PC-9 (cell line): ENCODE measurements at places on chromosomes 7 and 10. TPM values are rescaled to one million over a fixed set of nuclear protein-coding genes. Genes with fewer than 3 reads are reported as not detected.

Gene AGAP9
- total RNA-seq = 14.1 and 15.1 TPM in 2 replicates

Gene UNCX
- total RNA-seq = not detected in 2 replicates

GRCh38 chr7:20249376-20249775 lies 32.2 kb upstream of the MACC1 start:
- no peaks in the 10 kb centered on the region for H3K4me1 ChIP-seq
- no peaks in the 10 kb centered on the region for H3K36me3 ChIP-seq
- H3K27me3 ChIP-seq = no peaks in the 10 kb centered on the region
- no peak overlapping the region for H3K27ac ChIP-seq
- no peak overlapping the region for H3K4me3 ChIP-seq

- DNase-seq = no peak
- H3K27ac ChIP-seq = no peak overlapping the region
- peaks cover under 1% of the 10 kb centered on the region; the same call in 1 of the 2 replicates for H3K27me3 ChIP-seq
- no peaks in the 10 kb centered on the region for H3K36me3 ChIP-seq
- no peaks in the 10 kb centered on the region for H3K4me1 ChIP-seq
Observed at GRCh38 chr10:121736315-121737130, 138.3 kb upstream of the FGFR2 start.

- H3K4me3 ChIP-seq = no peak overlapping the region
- H3K27me3 ChIP-seq = no peaks in the 10 kb centered on the region
- no peaks in the 10 kb centered on the region for H3K36me3 ChIP-seq
- DNase-seq = no peak
- no peak overlapping the region for H3K27ac ChIP-seq
Observed at GRCh38 chr7:101952355-101953247, 135.2 kb downstream of the CUX1 start.

GRCh38 chr7:150515248-150516147 lies 826 bp downstream of the GIMAP7 start:
- H3K4me1 ChIP-seq = no peaks in the 10 kb centered on the region
- no peak overlapping the region for H3K4me3 ChIP-seq

DNA sequence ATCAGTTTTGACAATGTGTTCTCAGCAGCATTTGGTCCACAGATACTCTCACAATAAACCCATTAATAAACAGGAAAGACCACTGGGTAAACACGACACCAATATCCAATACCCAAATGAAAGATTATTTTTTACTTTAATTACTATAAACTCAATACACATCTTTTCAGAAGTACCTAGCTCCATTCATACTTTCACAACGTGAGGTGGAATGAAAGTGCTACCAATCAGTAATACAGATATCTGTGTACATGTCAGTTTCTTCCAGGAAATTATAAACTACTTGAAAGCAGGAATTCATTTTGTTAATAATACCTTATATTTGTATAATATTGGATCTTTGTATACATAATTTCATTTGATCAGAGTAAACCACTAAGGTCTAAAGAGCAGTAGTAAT lies 11.9 kb downstream of the CDK6 start:
- H3K4me3 ChIP-seq = no peak overlapping the region
- no peaks in the 10 kb centered on the region for H3K4me1 ChIP-seq
- H3K27ac ChIP-seq = no peak overlapping the region
- H3K36me3 ChIP-seq = peaks cover 12% of the 10 kb centered on the region; the same call in 1 of the 2 replicates
- DNase-seq = no peak

- H3K36me3 ChIP-seq = no peaks in the 10 kb centered on the region
- no peak overlapping the region for H3K27ac ChIP-seq
- no peak overlapping the region for H3K4me3 ChIP-seq
- peaks cover 40% of the 10 kb centered on the region for H3K4me1 ChIP-seq
- peak; percentile 12 for DNase-seq
- H3K27me3 ChIP-seq = no peaks in the 10 kb centered on the region
Observed at GRCh38 chr10:70260734-70261133, 23.1 kb downstream of the NPFFR1 start.

DNA sequence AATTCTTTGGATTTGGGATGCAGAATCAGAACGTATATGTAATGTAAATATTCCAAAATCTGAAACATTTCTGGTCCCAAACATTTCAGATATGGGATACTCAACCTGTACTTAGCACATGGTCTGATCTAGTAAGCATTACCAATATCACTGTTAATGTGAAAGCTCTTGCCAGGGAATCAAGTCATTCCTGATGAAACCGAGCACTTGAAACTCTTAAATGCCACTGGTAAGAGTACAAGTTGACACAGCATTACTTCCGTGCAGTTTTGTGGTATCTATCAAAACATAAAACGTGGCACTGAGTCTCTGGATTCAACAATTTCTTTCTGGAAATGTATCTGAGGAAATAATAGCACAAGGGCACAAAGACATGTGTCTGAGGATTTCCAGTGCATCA lies 155.7 kb downstream of the RTKN2 start:
- H3K4me3 ChIP-seq = no peak overlapping the region
- H3K27ac ChIP-seq = peak overlapping the region; percentile 53
- no peaks in the 10 kb centered on the region for H3K27me3 ChIP-seq
- H3K36me3 ChIP-seq = no peaks in the 10 kb centered on the region
- DNase-seq = no peak
- peaks cover 76% of the 10 kb centered on the region for H3K4me1 ChIP-seq

DNA sequence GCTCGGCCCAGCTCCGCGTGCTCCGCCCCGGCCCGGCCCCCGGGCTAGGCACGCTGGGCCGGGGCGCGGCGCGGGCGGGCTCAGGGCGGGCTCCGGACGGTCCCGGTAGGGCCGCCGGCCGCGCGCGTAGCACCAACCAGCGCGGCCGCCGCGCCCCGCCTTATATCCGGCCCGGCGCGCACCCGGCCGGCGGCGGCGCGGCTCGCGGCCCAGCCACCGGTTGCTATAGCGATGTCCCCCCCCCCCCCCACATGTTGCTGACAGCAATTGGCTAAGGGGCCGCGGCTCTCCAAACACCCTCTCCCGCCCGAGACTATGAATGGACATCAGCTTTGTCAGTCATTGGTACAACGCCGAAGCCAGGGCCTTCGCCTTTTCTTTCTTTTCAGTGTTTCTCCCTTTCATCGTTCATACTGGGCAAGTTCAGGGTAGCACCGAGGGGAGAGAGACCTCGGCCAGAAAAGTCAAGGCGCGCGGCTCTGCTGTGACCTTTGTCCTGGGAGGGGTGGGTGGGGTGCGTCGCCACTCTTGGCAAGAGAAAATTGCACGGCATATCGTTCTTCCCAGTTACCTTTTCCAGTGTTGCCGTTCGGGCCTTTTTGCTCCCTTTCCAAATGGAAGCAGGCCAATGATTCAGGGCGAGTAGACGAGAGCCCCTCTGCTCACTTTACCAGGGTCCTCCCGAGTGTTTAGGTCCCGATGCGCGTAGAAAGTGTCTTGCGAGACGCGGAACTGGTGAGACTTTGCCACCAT lies 354.2 kb downstream of the DNAJB6 start:
- no peak overlapping the region for H3K4me3 ChIP-seq
- H3K36me3 ChIP-seq = no peaks in the 10 kb centered on the region
- H3K4me1 ChIP-seq = no peaks in the 10 kb centered on the region
- peaks cover 36% of the 10 kb centered on the region for H3K27me3 ChIP-seq
